Occipital lobe (tissue), 3 donors: ENCODE measurements at places on chromosomes 3 and 15. TPM values are rescaled to one million over a fixed set of nuclear protein-coding genes. Genes with fewer than 3 reads are reported as not detected.

GRCh38 chr3:53633197-53633787 is 138.9 kb downstream of the CACNA1D start:
- no peak for DNase-seq

DNA sequence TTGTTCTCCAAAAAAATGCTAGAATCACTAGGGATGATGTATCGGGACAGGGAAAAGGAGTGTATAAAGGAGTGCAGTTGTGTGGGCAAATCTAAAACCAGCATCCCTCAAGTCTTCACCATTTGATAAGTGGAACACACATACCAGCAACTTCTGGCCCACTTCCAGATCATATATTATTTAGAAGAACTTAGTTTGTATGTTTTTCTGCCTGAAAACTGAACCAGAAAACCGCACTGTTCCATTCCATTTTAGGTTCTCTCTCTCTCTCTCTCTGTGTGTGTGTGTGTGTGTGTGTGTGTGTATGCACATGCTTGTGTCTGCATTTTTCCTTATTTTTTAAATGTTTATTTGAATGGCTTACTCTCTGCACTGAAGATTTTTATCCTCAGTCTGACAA is 93.5 kb downstream of the SERPINI1 start:
- no peak for DNase-seq

- DNase-seq: no peak
Measured at GRCh38 chr3:52811452-52812011, 16.9 kb downstream of the ITIH3 start.

HYAL1 gene
- total RNA-seq: 0.16 TPM

HIGD2B gene
- 0.47 TPM for total RNA-seq

- DNase-seq: no peak
Measured at GRCh38 chr3:16841904-16842271, 42.9 kb upstream of the PLCL2 start.

GRCh38 chr3:186406669-186407635 is 44.9 kb upstream of the DGKG start:
- DNase-seq: no peak

DNA sequence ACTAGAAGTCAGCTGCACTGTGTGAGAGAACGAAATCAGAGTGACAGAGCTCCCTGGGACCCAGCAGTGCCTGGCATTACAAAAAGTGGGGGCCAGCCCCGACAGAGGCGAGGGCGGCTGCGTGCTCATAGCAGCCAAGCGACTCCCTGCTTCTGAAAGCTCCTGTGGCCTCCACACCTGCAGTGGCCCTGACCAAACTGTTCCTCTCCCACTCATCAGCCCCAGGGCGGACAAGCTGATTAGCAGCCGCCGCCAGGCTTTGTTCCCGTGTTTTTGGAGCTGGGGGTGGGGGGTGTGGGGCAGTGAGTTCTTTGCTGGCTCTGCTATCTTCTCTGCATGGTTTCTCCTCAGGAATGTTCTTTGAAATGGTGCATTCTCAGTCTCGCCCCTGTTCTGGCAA is 58.1 kb downstream of the DGKG start:
- no peak for DNase-seq

SGO1 gene
- 1.7 TPM for total RNA-seq

GRCh38 chr3:122930063-122930997 is 97.2 kb downstream of the SEMA5B start:
- no peak for DNase-seq

DNA sequence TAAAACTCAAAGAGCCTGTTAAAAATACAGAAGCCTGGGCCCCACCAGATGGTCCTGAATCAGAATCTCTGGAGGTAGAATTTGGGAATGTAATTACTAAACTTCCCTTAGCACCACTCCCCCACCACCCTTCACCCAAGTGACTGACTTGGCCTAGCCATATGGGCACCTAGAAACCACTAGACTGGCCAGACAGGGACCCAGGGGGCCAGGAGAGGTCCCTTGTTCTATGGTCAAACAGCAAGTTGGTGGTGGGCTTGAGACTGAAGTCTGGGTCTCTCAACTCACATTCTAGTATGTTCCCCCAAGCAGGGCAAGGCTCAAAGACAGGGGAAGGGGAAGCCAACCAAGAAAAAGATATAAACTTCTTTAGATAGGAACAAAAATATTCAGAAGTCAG is 301.5 kb upstream of the TLE3 start:
- no peak for DNase-seq

HES1 gene
- total RNA-seq: 13.6 TPM

REC114 gene
- total RNA-seq: not detected
